ENCODE measurements at places on chromosomes 3 and 15.
A peak's percentile ranks its signal among the peaks of the same experiment; 100 is the strongest.

- peak; percentile 56 for DNase-seq
These were observed 18.9 kb downstream of the CCPG1 start for GRCh38 chr15:55389264-55389607.

DNA sequence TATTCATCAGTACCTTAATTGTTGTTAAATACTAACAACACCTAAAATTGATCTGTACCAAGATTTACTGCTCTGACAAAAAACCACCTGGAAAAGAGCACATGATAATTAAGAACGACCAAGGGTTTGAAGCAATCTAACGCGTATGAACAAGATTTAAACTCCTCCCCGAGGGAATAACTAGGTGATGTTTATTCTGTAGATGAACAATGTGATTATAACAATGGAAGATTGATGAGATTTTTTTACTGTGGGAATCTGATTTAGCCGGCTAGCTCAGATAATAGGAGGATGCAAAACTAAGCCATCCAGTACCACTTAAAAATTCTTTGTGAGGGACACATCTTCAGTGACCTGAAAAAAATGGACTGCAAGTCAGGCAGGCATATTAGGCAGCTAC, 222.1 kb downstream of the FHIT start:
- no peak for DNase-seq

GRCh38 chr3:138065949-138066348, 49.5 kb downstream of the DZIP1L start:
- no peak for DNase-seq

GRCh38 chr3:119395923-119396358, 67.5 kb downstream of the TMEM39A start:
- DNase-seq, result no peak

DNA sequence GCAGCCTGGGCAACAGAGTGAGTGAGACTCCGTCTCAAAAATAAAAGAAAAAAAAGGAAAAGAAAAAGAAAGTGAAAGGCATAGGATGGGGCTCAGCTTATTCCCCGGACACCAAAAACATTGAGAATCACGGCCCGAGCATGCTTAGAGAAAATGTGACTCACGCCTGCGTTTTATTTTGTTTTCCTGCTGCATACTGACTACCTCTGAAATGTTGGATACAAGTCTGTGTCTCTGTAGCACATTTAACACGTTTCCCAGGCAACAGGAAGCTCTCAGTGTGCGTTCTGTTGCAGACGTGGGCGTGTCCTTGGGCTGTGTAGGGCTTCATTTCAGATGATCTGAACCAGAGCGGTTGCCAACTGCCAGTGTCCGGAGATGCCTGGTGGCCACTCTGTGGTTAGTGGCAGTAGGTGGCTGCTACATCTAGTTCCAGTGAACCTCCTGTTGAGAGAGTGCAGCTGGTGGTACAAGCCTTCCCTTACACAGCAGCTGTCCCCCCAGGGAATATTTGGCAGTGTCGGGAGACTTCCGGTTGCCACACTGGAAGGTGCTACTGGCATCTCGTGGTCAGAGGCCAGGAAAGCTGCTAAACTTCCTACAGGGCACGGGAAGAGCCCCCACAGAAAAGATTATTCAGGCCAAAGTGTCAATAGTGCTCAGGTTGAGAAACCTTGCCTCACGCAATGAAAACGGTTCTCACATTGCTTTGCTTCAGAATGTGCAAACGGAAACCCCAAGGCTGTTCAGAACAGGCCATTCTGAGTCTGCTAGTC, 3.0 kb downstream of the SLC51A start:
- DNase-seq, result peak; percentile 98

GRCh38 chr3:13323822-13324221, 96.3 kb downstream of the NUP210 start:
- no peak for DNase-seq

- no peak for DNase-seq
These were observed 125.4 kb upstream of the RAD18 start for GRCh38 chr3:9088441-9089353.

- no peak for DNase-seq
These were observed 81.7 kb downstream of the CCNL1 start for GRCh38 chr3:157078131-157078810.

DNA sequence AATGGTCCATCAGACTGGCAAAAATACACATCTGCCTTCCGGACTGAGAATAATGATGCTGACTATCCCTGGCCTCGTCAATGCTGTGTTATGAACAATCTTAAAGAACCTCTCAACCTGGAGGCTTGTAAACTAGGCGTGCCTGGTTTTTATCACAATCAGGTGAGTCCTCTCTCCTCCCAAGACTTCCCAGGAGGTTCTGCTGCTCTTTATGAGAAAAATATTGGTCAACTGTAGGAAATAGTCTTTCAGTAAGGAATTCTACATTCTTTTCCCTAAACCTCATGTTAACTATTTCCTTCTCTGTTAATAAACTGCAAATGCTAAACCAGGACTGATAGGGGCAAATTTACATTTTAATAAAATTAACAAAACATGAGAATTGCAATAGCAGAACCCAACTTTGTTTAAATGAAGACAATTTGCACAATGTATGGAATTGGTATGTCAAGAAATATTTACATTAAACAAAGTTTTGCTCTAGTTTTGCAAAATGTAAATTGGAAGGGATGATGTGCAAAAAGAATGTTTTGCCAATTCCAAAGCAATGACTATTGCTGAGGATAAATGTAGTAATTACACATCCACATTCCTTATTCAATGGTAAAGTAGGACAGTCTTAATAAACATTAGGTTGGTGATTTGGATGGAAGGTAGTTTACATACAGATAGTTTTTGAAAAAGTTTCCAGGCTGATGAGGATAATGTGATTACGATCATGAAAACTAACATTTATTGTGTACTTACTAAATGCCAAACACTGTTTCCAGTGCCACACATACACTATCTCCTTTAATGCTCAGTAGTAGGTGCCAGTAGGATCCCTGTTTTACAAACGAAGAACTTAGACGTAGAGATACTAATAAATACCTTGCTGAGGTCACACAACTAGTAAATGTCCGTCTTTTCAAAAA, 21.1 kb downstream of the UPK1B start:
- no peak for DNase-seq

GRCh38 chr3:134348524-134348923, 25.7 kb downstream of the AMOTL2 start:
- DNase-seq, result no peak

DNA sequence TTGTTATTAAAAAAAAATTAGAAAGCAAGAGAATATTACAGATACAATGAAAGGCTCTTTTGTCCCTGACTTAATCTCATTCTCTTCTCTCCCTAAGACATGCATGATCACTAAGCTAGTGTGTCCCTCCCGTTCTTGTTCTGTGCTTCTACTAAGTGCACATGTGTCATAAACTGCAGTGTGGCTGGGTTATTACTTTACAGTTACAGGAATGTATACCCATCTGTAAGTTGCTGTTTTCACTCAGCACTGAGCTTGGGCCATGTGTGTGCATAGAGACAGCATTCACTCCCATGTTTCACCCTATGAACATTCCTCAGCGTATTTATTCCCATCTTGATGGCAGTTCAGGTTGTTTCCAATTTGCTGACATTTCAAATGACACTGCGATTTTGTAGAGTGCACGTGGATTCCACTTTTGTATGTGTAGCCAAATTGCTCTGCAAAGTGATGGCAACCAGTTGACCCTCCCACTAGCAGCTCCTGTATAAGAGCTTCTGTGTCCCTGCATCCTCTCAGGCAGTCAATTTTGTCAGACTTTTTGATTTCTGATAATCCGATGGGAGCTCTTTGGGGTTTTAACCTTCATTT, 145.8 kb upstream of the UBE2E1 start:
- DNase-seq, result no peak

- peak; percentile 66 for DNase-seq
These were observed 92.0 kb downstream of the TMEM108 start for GRCh38 chr3:133130168-133130567.

- no peak for DNase-seq
These were observed 26.0 kb downstream of the SLC12A6 start for GRCh38 chr15:34311563-34311962.

Measured in brain microvascular endothelial cell (primary cell).